ENCODE measurements at places on chromosomes 3 and 15. TPM values are rescaled to one million over a fixed set of nuclear protein-coding genes. Genes with fewer than 3 reads are reported as not detected.

GRCh38 chr3:53173107-53173506 is 12.1 kb downstream of the PRKCD start:
- no peak for DNase-seq

DNA sequence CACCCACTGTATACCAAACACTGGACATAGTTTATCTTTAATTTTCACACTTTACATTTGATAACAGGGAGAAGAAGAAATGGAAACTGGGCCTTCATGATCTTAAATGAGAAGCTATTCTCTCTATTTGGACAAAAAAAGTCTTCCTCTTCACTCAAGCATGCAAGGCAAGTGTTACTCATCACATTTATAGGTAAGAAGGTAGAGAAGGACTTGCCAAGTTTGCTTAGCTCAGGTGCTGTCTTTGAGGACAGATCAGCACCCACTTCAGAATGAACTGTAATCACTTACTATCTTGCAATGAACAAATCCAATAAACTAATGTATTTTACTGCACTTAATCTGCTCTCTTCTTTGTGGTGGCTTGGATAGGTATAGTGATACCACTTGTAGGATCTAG is 1.1 kb upstream of the MYH15 start:
- no peak for DNase-seq

DNA sequence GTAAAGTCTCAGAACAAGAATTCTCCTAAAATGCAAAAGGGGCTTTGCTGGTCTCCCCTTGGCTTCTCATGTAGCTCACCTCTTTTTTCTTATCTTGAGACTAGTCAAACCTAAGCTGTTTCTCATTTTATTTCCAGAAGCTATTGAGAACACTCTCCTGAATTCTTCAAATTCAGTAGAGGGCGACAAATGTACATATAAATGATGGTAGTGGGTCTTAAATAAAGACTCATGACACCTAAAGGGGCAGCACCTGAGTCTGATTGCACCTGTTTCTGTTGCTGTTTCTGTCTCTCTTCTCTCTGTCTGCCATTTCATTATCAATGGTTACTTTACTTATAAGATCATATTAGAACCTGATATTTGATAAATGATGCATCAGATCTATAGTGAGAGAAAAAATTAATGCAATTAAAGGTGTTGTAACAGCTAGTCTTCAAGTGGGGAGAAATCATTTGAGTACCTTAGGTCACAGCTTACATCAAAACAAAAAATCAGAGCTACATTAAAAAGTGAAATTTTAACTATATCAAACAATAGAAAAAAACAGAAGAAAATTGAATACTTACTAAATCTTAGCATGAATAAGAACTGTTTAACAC is 7.0 kb downstream of the ADIPOQ start:
- DNase-seq: no peak

DNA sequence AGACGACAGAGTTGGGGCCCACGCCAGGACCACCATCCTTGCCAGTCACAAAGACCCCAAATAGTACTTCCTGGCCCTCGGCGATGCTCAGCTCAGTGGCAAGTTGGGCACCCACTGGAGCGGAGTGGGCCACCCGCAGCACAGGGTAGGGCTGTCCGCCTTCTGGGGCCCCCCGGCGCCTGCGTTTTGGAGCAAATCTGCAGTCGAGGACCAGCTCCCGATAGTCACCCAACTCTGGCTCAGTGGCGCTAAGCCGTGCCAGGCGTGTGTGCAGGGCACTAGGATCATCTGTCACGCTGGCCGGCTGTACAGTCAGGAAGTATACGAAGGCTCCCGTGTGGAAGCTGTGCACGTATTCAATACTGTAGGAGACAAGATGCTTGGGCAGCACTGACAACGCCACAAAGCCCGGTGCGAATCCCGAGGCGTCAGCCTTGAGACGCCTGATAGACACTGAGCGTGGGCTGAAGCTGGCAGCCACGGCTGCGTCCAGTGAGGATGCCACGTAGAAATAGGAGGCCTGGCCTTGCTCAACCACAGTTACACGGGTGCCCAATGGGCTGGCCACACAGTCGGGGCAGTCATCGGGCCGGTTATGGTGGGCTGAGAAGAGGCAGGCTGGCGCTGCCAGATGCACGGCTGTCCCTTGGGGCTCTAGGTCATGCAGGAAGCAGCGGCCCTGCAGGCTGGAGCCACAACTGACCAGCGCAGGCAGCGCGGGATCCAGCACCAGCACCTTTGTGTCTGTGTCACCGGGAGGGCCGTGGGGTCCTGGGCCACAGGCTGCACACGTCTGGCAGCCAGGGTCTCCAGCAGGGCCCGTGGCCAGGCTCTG is 945 bp downstream of the MST1R start:
- DNase-seq: no peak

Gene NECTIN3
- 88.8 TPM for total RNA-seq

- no peak for DNase-seq
Measured at GRCh38 chr15:44698641-44699040, 12.5 kb downstream of the PATL2 start.

- no peak for DNase-seq
Measured at GRCh38 chr3:165669504-165669903, 167.7 kb downstream of the BCHE start.

DNA sequence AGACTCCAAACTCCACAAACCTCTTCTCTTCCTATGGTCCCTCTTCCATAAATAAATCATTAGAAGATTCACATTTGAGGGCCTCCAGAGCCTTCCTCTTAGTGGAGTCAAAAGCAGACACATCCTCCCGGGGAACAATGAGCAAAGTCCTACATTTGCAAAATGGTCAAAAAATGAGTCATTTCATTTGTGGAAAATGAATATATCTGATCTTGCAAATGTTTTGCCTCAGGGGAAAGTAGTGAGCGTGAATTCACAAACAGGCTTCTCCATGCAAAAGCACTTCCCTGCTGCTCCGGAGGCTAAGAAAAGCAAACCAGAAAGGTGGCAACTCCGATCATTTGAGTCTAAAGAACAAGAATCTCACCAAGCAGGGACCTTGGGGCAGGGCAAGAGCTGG is 86.7 kb upstream of the IQSEC1 start:
- DNase-seq: peak; percentile 60

GRCh38 chr3:102174312-102174712 is 260.5 kb upstream of the ZPLD1 start:
- peak; percentile 89 for DNase-seq

GRCh38 chr15:78988361-78988911 is 43.6 kb upstream of the CTSH start:
- peak; percentile 96 for DNase-seq

GRCh38 chr3:105828703-105829102 is 40.1 kb downstream of the CBLB start:
- no peak for DNase-seq

Gene CASR
- not detected for total RNA-seq

Gene NAALADL2
- total RNA-seq: 12.6 TPM

GRCh38 chr3:186519021-186519658 is 25.0 kb downstream of the CRYGS start:
- no peak for DNase-seq

DNA sequence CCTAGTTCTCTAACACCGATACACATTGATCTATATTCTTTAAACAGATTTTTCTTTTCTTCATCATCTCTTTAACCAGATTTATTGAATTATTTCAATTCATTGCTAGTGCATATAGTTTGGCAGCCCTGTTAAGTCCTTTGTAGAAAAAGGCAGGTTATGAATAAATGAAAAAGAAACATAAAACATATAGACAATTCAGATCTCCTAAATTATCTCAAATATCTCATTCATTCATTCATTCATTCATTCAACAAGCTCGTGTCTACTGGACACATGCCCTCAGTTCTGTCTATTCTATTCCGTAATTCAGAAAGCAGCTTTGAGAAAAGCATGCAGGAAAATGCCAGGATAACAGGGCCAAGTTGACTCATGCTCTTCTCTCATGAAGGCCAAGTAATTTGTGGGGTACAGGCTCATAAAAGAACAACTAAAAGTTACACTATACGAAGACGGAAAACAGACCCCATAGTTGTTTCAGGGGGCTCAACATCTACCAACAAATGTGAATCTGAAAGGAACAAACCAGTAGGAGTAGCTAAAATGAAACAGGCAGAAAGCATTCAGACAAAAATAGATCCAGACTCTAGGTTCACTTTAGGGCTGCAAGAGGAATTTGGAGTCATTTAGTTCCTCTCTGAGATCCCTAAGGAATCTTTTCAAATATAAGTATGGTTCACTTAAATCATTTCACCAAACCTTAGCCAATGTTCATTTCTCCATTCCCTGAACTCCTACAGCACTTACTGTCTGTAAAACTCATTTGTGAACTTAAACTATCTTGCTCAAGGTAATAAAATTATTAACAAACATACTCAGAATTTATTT is 7.5 kb downstream of the ZNF148 start:
- peak; percentile 23 for DNase-seq

- no peak for DNase-seq
Measured at GRCh38 chr15:80606511-80607071, 88.5 kb upstream of the ABHD17C start.

GRCh38 chr3:3851621-3852323 is 52.5 kb downstream of the LRRN1 start:
- no peak for DNase-seq

Gene CPNE9
- not detected for total RNA-seq

DNA sequence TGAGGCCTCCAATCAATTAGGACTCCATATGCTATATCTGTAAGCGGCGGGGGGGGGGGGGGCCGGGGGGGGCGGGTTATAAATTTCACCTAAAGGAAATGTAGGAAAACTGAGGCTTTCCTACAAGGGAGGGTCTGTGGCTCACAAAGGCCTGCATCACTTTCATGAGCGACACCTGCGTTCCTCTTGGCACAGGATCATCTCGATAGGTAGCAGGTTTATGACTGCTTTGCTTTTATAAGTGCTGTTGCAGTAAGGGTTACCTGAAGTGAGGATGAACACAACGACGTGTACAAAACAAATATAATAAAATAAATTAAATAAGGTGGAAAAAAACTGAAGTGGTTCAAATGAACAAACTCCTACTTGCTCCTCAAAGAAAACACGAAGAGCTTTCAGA is 194.3 kb downstream of the FOXP1 start:
- no peak for DNase-seq

Gene APEH
- 126 TPM for total RNA-seq

- DNase-seq: no peak
Measured at GRCh38 chr3:127018306-127018828, 35.5 kb downstream of the PLXNA1 start.

GRCh38 chr3:122443090-122443489 is 27.2 kb upstream of the WDR5B start:
- DNase-seq: no peak

DNA sequence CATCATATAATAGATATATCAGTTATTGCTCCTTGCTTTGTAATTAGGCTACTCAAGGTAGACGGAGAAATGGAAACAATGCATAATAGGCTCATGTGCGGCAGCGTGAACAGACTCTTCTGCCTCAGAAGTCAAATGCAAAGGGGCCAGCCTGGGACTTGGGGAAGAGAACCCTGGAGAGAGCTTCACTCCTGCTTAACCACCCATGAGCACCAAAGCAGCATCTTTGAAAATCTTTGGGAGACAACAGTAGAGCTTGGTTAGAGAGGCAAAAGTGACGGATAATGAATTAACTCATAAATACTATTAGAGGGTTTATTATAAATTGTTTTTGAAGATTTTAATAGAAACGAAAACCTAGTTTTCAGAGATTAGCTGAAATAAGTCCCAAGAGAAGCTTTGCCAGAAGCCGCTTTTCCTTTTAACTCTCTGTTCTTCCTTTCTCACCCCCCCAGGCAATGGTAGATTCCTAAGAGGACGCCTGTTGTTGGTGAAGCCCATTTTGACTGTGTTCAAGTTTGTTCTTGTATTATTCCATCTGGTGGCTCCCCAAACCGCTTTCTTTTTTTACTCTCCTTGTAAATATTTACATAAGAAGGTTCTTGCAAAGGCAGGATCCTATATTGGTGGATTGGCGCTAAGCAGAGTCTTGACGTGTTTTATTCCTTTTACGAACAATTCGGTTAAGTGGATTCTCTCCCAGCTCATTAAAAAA is 196.0 kb upstream of the TPRG1 start:
- DNase-seq: no peak

DNA sequence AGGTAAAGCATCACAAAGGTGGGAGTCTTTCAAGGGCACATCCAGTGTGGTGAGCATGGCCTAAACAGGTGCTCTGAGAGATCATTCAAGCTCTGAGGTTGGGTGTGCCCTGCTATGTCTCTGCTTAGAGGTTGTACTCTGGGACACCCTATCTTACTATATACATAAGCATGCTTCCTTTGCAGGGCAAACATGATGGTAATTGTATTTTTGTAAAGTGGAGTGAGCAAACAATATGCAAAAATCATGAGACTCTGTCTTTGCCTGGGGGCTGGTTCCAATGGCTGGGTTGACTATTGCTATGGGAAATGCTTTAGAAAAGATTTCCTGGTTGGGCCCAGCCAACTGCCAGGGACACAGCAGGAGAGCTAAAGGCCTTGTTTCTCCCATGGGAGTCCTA is 315.1 kb upstream of the TLE3 start:
- no peak for DNase-seq

- no peak for DNase-seq
Measured at GRCh38 chr3:139524841-139525636, 14.5 kb downstream of the RBP1 start.

- DNase-seq: no peak
Measured at GRCh38 chr3:115547207-115547606, 76.1 kb upstream of the GAP43 start.

GRCh38 chr3:29011966-29012365 is 268.9 kb upstream of the RBMS3 start:
- DNase-seq: no peak

DNA sequence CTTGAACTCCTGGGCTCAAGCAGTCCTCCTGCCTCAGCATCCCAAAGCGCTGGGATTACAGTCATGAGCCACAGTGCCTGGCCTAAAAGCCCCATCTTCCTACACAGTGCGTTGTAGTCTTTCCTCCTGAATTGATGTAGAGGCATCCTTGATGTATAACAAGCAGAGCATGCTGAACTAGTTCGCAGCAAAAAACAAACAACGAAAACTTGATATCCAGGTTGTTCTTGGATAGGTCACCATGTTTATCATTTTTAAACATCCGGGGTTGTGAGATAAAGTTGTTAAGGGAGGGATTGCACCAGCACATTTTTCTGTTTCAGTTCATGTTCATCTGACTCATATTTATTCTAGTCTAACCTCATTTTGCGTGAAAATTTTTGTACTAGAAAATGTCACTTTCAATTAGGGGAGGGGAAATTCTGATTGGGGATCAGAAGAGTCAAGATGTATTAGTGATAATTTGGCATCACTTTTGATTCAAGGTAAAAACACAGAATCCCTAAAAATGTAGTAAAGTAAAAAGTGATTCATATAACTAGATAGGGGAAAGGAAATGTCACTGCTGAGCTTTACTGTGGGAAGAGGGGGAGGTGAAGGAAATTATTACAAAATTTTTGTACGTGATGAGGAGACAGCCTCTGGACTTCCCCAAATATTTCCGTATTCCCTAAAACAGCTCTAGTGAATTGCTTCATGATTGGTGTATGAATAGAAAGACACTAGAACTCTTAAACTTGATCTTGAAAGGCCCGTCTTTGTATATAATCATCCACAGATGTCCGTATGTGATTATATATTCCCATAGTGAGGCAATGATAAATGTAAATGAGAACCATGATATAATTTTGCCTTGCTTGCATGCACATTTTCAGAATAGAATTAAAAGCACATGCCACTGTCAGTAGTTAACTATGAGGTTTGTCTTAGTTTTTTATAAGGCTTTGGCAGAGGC is 22.9 kb downstream of the RAB8B start:
- DNase-seq: peak; percentile 58

GRCh38 chr15:91268510-91268909 is 168.5 kb downstream of the SV2B start:
- no peak for DNase-seq

Gene MAP1A
- 140 TPM for total RNA-seq
